Cardiac fibroblast (primary cell): ENCODE measurements at places on chromosomes 1 and 21.

GRCh38 chr1:61254634-61255357 lies 172.4 kb downstream of the NFIA start:
- peak; percentile 86 for DNase-seq

GRCh38 chr1:8443558-8444194 lies 125.8 kb downstream of the SLC45A1 start:
- peak; percentile 66 for DNase-seq

GRCh38 chr1:106304106-106304505 lies 752.4 kb upstream of the PRMT6 start:
- DNase-seq = no peak

- DNase-seq = no peak
Measured at GRCh38 chr1:91120421-91120820, 98.6 kb upstream of the ZNF644 start.

DNA sequence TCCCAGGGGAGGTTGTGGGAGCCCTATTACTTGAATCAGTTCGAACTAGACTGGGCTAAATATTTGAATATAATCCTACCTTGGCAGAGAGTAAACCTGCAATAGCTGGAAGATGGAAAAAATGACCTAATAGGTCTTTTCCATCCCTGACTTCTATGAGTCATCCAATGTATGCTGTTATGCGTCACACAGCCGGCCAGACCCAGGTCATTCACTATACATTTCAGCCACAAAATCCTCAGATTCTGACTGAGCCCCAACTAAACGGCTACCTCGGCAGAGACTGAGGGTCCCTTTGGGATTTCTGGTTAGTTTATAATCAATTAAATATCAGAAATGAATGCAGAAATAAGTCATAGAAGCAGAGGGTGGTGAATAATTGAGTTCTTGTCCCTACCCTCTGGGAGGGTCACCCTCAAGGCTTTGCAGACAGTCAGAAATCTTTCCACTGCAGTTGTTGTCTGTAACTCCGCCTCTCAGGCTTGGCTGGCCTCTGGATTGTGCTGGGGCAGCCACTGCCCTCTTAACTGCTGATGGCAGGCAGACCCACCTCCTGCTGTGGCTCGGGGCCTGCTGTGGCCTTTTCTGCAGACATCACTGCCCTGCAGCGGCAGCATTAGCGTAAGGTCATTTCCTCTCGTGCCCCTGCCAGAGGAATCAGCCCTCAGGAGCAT lies 240.5 kb downstream of the TGFB2 start:
- DNase-seq = peak; percentile 86
